ENCODE measurements at places on chromosomes 6 and 20. TPM values are rescaled to one million over a fixed set of nuclear protein-coding genes. Genes with fewer than 3 reads are reported as not detected.

The VGLL2 gene
- not detected for total RNA-seq

The CLVS2 gene
- total RNA-seq = 1.1 TPM

The IRF4 gene
- 0.72 TPM for total RNA-seq

The CPXM1 gene
- total RNA-seq = not detected

- DNase-seq = no peak
Observed at GRCh38 chr6:88422831-88423230, 256.7 kb upstream of the CNR1 start.

DNA sequence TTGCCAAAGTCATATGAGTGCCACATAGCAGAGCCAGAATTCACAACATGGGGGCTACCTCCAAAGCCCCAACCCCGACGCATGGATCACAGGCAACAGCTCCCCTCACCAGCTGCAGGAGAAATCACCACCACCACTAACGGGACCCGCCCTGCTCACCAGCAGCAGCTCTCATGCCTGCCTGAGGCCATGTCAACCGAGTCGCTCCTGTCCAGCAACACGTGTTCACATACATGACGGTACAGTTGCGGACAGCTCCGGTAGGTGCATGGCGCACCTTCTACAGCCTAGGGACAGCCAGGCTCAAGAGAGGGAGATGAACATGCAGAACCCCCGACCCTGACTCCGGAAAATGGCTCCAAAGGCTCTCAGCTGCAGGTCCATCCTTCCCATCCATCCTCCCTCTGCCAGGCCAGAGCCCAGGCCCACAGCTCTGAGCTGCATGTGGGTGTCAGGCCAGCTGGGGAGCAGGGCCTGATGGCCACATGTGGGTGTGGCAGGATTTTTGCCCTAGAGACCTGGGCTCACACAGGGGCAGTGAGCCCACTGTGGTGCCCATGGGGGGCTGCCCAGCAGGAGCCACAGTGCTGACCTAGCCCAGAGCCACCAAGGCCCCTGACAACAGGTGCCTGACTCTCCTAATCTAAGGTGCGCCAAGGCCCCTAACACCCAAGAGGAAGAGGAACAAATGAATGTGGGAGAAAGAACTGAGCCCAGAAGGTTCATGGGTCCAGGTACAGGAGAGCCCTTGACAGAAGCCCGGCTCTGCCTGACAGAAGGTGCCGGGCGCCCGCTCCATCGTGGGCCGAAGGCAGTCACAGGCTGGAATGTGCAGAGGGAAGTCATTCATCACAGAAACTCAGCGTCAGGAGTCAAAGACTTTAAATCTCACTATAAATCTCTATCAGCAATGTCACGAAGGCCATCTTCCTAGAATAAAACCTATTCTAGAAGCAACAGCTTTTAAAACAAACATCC lies 10.5 kb downstream of the RPS6KA2 start:
- no peak for DNase-seq

GRCh38 chr6:168035098-168035660 lies 37.7 kb downstream of the KIF25 start:
- DNase-seq = no peak

Measured in Panc1 (cell line).